ENCODE measurements at places on chromosomes 3 and 15.

DNA sequence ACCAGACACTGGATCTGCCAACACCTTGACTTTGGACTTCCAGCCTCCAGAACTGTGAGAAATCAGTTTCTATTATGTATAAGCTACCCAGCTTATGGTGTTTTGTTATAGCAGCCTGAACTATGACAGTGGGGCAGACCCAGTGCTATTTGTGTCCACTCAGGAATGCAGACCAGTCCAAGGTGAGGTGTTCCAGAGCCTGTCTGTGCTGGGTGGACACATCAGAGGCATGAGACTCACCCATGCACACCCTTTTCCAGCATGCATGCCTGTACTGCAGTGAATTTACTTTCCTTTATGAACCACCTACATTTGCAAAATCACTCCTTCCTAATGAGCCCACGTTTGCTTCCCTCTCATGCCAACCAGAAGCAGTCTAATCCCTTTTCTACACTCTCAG lies 27.6 kb upstream of the DET1 start:
- DNase-seq: no peak

- no peak for DNase-seq
Observed at GRCh38 chr3:52090933-52091468, 34.6 kb upstream of the DUSP7 start.

DNA sequence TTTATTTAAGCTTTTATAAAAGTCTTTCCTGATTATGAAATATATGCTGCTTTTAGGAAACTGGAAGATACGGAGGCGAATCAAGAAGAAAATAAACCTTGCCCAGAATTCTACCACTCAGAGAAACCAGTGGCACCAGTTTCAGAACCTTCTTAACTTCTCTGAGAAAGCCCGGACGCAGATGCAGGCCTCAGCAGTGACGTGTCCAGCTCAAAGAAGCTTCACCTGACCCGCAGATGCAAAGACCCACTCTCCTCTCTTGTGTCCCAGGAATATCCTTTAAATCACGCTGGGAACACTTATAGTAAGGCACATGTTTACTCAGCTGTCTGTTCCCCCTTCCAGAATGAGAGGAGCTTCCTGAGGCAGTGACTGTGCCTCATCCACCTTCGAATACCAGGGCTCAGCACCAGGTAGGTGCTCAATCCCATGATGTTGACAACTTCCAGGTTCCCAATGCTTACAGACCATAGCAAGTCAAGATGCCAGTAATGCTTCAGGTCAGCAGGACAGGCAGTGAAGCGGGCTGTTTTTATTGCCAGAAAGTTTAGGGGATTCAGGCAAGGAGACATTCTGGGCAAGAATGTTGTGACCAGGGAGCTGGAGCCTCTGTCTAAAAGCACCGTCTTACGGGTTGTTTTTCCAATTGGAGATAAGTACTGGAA lies 39.9 kb upstream of the LDHAL6B start:
- DNase-seq: no peak

DNA sequence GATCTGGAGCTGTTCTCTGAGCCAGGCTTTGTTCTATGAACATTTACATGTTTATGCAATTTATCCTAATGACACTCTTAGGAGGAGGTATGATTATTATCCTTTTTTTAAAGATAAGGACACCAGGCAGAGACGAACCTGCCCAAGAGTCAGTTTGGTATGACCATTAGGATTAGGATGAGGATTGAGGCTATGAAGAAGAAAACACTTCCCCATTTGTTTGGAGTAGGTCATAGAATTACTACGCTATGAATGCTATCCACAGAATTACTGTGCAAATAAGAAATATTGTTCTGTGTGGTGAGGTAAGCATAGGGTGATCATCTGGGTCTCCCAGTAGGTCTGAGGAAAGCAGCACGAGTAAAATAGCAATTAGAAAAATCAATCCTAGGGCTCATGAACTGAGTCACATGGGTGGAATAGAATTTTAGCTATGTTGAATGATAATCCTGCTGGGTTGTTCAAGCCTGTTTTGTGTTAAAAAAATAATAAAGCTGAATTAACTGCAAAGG lies 23.9 kb downstream of the EIF4E3 start:
- DNase-seq: no peak

GRCh38 chr15:53872410-53872809 lies 105.8 kb upstream of the UNC13C start:
- no peak for DNase-seq

DNA sequence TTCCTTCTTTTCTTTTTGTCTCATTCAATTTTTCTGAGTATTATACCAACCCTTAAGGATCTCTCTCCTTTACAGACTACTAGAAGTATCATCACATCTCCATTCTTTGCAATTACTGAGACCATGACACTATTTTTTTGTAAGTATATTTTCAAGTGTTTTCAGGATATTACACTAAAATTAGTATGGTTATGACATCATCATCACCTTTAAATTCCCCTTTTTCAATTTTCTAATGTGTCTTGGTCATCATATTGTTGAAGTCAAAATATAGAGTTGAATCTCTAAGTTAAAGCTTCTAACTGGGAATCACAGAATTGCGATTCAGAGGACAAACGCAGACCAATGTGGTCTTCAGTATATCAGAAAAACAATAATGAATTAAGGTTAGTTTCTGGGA lies 1475.1 kb downstream of the OTOL1 start:
- no peak for DNase-seq

GRCh38 chr3:11548721-11549131 lies 95.0 kb downstream of the VGLL4 start:
- no peak for DNase-seq

DNA sequence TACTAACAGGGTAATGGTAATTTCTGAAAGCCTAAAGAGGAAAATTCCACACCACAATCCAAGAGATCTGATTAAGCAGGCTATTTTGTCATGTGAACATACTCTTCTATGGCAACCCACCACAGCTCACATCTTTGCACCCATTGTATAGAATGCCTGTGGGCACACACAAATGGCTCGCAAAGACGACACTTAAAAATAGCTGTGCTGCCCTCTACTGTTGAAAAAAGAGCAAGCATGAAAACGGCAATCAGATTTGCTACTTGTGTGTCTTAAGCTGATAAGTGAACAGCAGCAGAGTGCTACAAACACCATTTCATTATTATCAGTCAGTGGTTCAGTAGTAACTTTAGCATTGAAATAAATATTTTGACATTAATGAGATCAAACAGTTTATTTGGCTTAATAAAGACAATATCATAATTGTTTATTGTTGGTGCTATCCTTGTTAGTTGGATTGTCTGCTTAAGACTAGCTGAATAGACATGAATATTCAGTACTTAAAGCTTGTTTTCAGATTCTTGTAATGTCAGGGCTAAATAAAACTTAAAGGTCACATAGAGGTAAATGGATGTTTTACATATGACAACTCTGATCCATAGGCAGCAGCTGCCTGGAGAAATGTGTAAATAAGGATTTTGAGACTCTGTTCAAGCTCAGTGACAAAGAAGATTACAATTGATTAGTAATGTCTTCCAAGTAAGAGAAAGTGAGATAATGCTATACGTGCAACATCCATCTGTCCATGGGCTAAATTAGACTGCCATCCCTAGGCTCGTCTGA lies 199.1 kb downstream of the LRRN1 start:
- no peak for DNase-seq

GRCh38 chr3:195911041-195911945 lies 2.9 kb upstream of the TNK2 start:
- no peak for DNase-seq

GRCh38 chr3:10232137-10232536 lies 16.1 kb upstream of the TATDN2 start:
- DNase-seq: no peak

GRCh38 chr3:100260685-100261484 lies at the start of gene TBC1D23:
TBC1D23 (plus strand) TSS chr3:100260992; CDS start chr3:100261019, 27 bp downstream.
- peak; percentile 98 for DNase-seq

DNA sequence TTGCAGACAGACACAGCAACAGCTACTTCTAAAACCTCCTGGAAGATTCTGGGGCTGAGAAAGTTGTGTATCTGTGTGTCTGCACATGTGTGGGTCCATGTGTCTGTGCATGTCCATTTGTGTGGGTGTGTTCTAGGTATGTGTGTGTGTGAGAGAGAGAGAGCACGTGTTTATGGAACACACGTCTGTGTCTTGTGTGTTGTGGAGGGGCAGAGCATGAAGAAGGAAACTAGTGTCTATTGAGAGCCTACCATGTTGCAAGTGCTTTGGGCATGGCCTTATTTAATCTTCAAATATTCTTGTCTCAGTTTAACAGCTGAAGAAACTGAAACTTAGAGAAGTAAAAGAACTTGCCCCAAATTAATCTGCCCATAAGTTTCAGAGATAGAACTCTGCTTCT lies 327.5 kb downstream of the UACA start:
- DNase-seq: no peak

GRCh38 chr15:64856429-64857145 lies 14.9 kb downstream of the PLEKHO2 start:
- no peak for DNase-seq

- no peak for DNase-seq
Observed at GRCh38 chr3:144018776-144019175, 47.2 kb downstream of the DIPK2A start.

DNA sequence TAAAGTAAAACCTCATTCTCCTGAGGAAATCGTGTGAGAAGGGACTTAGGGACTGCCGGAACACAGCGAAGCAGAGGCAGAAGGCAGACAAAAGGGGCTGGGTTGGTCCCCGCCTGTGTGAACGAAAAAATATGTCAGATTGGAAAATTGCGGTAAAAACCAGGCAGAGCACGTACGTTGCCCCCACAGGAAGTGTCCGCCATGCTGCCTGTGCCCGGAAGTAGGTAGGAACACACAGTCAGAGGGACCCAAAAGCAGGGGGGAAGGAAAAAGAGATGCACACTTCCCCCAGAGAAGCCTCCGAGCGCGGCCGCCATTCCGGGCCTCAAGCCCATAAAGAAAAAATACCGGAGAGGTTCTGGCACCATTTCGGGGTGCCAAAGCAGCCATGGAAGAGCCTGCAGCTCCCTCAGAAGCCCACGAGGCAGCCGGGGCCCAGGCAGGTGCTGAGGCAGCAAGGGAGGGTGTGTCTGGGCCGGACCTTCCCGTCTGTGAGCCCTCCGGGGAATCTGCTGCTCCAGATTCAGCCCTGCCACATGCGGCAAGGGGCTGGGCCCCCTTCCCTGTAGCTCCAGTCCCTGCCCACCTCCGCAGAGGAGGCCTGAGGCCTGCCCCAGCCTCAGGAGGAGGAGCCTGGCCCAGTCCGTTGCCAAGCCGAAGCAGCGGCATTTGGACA lies at the start of gene MKRN3:
TSS of gene MKRN3 (plus strand) at position 280 of the 676 bp plus-strand sequence. CDS start at position 389, 109 bp downstream.
- peak; percentile 28 for DNase-seq

GRCh38 chr3:177680472-177680821 lies 483.2 kb upstream of the TBL1XR1 start:
- no peak for DNase-seq

DNA sequence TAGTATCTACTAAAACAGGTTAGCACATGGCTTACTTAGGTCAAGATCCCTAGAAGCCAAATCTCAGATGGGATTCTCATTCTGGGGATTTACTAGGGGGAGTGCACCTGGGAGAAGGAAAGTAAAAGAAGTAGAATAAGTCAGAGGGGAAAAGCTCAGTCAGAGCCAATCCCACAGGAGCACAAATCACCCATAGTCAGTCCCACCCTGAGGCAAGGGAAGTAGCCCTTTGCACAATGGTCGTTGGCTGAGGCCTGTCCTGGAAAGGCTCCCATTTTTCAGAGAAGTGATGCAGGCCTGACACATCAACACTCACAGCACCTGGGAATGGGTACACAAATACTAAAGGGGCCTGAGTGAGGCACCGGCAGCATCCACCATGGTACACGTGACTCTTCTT lies 39.8 kb downstream of the SST start:
- no peak for DNase-seq

Measured in central memory CD4-positive, alpha-beta T cell (primary cell).